Head of caudate nucleus (tissue), 42 donors: ENCODE measurements at places on chromosomes 6 and 20.

DNA sequence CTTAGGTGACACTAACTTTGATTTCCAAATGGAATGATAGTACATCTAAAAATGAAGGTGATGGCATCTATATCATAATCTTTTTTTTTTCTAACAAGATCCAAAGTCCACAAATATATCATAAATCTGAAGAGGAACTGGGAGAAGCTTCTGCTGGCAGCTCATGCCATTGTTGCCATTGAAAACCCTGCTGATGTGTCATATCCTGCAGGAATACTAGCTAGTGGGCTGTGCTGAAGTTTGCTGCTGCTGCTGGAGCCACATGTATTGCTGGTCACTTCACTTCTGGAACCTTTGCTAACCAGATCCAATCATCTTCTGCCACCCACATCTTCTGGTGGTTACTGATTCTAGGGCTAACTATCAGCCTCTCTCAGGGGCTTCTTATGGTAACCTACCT lies 27.4 kb upstream of the KHDC1 start:
- DNase-seq, result no peak

DNA sequence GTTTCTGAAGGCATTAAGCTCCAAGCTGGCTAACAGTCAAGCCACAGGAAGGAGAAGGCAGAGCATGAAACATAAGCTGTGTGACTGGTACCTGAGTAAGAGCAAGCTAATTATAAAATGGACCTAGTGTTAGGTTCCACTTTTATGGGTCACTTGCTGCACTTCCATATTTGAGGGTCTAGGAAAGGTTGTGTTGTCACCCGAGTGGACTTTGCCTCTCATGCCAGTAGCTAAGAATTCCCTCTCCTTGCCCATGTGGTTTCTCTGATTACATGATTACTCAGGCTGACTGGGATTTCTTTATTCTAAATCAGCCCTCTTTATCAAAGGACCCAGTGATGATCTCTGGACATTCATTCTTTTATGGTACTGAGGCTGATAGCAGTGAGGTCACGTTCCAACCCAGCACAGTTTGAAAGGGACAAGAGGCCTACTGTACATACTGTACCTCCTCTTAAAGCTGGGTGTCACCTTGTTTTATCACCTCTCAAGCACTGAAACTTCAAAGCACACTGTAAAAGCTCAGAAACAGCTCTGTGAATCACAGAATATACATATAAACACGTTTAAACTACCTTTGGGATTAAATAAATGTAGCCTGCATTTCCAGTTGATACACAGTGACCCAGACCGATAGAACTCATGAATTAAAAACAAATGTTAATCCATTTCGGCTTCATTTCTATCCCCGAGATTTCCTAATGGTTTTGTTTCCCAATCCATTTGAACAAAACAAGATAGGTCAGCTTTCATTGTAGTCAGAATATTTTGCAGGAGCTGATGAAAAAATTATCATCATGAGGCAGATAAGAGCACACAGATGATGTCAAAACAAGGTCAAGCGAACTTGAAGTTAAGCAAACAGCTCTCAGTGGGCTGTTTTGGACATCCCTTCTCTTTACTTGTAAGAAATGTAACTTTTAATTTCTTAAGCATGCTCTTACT lies 96.5 kb downstream of the ALDH8A1 start:
- no peak for DNase-seq

DNA sequence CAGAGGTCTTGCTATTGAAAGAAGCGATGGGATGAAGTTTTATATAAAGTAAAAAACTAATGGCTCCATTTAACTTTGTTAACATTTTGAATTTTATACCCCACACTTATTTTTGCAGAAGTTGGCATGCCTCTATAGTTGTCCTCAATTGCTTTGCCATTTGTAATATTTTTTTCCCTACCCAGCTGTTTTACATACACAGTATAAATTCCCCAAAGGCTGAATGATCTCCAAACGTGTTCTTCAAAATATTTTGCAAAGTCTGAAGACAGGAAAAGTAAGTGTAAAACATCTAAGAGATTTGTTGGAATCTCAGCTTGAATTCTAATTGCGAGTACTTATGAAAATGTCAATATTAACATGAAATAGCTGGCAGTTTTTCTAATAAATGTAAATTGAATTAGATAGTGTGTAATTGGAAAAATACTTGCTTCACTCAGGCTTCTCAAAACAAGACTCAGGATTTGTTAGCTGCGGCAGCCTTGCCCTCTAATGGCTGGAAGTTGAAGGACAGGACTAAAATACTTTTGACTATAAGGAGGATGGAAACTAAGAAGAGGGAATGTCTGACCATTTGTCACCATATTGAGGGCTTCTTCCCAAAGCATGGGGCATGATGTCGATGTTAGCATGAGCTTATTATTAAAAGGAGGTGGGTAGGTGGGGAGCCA lies 226.8 kb downstream of the UST start:
- peak; percentile 67 for DNase-seq

DNA sequence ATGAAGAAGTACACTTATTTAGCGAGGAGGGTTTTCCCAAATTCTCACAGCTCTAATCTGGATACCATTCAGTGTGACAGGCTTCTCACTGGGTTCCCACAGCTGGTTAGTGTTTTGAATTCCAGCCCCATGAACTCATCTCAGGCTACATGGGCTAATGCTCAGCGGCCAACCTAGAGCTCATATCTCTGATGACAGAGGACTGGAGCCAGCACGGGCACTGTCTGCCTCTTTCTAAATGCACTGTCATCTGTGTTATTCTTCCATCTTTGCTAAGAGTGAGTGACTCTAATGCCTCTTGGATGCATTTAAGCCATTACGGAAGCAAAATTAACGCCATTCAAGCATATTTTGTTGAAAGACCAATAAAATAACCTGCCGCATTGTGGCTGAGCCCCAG lies 308.9 kb upstream of the JAG1 start:
- DNase-seq, result no peak

GRCh38 chr6:21594416-21595281 lies 1.1 kb downstream of the SOX4 start:
- peak; percentile 72 for DNase-seq

GRCh38 chr6:78231002-78231401 lies 578.2 kb downstream of the MEI4 start:
- no peak for DNase-seq

DNA sequence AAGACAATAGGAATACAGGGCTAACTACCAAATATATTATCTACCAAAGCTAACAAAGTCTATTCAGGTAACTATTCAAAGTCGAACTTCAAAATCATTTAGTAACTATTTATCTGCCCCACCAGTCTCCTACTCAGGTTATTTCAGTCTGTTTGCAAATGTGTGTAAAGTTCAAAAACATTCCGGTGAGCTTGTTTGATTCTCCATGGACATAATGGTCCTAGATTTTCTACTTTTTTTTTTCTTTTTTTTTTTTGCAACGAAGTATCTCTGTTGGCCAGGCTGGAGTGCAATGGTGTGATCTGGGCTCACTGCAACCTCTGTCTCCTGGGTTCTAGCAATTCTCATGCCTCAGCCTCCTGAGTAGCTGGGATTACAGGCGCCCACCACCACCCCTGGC lies 236.0 kb upstream of the FOXQ1 start:
- no peak for DNase-seq

DNA sequence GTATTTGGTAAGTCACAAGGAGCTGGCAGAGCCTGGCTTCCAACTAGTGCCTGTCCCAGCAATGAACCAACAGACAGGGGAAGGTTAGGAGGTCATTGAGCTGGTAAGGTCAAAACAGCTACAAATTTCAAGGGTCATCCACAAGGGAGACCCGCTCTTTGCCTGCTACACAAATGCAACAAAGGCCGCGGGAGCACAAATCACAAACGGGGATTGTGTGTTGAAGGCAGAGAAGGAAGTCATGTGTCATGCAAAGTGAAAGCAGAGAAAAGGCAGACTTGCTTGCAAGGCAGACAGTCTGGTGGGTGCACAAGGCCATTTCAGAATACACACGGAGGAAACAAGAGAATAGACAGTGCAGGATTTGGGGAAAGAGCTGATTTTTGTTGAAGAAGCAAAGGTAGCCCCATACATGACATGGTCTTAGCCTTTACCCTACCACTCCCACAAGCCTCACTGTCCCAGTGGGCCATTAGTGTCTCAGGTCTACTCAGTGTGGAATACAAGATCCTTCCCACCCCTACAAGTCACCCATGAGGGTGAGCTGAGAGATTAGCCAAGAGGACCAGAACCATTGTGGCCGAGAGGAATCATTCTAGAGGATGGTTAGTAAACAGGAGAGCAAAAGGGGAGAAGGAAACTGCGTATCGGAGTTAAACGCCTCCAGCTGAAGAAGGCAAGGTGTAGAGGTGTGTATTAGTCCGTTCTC lies 18.1 kb upstream of the SAMHD1 start:
- DNase-seq, result no peak

DNA sequence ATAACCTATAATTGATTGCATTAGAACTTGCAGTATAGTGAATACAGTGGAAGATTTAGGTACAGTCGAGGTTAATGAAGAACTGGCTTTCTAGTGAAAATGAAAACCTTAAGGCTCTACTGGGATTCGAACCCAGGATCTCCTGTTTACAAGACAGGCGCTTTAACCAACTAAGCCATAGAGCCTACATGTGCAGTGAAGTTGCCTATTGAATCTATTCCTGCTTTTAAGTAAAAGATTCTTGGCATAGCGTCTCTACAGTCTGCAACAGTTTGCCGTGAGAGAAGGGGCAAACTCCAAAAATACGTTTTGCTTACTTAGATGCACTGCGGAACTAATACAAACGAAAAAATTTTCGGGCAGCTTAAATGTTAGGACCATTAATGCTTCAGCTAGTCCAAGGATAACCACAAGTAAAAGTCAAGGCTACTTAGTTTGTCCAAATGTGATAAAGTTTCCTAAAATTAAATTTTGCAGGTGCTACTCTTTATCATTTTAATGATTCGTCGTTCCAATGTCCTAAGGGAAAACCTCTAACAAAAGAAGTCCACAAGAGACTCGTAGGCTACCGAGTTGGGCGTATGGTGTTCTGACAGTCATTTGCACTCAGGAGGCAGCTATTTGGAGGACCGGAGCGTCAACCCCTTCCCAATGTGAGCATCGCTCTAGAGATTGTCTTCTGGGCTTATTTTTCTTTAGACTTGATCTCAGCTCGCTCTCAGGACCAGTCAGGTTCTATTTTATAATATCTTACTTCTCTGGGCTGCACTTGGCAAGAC lies 31.3 kb upstream of the ZSCAN23 start:
- no peak for DNase-seq

GRCh38 chr6:109165392-109165974 lies 70.2 kb downstream of the CEP57L1 start:
- no peak for DNase-seq

GRCh38 chr20:7926767-7927166 lies 13.5 kb downstream of the HAO1 start:
- peak; percentile 12 for DNase-seq

DNA sequence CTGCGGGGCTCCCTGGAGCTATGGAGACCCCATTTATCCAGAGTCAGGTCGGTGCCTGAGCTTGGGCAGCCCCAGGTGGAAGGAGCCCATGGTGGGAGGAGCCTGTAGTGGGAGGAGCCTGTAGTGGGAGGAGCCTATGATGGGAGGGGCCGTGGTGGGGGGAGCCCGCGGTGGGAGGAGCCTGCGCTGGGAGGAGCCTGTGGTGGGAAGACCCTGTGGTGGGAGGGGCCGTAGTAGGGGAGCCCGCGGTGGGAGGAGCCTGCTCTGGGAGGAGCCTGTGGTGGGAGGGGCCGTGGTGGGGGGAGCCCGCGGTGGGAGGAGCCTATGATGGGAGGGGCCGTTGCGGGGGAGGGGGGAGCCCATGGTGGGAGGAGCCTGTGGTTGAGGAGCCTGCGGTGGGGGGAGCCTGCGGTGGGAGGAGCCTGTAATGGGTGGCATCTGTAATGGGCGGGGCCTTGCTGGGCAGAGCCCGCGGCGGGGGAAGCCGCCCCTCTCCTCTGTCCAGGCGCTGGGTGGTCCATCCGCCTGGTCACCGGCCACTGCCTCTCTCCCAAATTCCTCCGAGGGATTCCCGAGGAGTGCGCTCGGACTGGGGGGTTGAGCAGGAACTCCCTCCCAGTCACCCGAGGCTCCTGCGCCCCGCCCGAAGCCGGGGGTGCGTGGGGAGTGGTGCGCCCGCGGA lies 567 bp upstream of the FNDC11 start:
- peak; percentile 47 for DNase-seq

GRCh38 chr6:78909391-78909790 lies 42.0 kb downstream of the IRAK1BP1 start:
- DNase-seq, result no peak

GRCh38 chr6:18562726-18563125 lies 175.6 kb downstream of the RNF144B start:
- no peak for DNase-seq

GRCh38 chr6:42188406-42188805 lies 6.3 kb downstream of the GUCA1B start:
- no peak for DNase-seq

DNA sequence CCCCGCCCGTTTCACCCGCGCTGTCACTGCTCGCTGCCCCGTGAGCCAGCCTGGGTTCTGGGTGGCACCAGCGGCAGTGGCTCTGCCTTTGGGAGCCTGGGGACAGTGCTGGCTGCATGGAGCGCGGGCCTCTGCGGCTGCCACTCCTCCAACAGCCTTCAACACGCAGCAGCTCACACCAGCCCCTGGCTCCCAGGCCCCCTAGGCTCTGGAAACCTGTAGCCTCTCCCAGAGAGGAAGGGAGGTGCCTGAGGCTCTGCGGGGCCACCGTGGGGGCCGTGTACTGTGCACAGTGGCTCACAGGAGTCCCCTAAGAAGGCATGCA lies 163.9 kb upstream of the AFDN start:
- peak; percentile 19 for DNase-seq

DNA sequence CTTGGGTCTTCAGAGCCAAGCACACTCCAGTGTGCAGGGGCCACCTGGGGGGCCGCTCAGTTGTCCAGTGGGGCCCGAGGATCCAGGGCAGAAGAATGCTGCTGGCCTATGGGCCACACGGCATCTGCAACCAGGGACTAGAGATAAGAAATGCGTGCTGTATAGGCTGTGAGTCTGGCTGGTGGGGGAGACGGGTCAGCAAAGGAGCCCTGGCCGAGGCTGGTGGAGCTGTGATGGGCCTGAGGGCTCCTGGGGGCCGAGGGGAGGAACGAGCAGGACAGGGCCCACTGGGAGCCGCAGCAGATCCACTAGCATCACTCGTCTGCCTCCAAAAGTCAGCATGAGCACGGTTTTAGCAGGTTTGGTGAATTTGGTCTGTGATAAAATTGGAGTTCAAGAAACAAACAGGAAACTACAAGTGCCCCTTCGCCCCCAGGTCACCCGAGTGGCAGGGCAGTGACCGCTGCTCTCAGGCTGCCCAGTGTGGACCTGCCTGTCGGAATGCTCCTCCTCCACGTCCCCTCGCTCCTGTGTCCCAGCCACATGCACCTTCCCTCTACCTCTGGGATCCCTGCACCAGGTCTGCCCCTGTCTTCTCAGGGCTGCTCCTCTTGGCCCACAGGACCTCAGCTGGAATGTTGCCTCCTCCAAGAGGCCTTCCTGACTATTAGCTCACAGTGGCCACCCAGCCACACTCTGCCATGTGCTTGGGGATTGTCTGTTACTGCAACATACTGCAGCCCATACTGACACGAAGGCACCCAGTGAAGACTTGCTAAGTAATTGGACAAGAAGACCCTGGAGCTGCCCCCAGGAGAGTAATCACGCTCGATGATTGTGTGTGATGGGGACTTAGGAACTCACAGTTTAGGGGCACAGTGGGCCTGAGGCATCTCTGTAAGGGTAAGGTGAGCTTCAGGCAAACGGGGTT lies 10.9 kb downstream of the ACSS1 start:
- DNase-seq, result no peak
